ENCODE measurements at places on chromosomes 3 and 15. TPM values are rescaled to one million over a fixed set of nuclear protein-coding genes. Genes with fewer than 3 reads are reported as not detected.

LPP gene
- 220 TPM for total RNA-seq

- no peak for DNase-seq
- H3K36me3 ChIP-seq = no peaks in the 10 kb centered on the region
- no peak overlapping the region for H3K27ac ChIP-seq
- no peak overlapping the region for H3K4me3 ChIP-seq
Observed at GRCh38 chr15:33326908-33327307, 16.1 kb downstream of the RYR3 start.

DNA sequence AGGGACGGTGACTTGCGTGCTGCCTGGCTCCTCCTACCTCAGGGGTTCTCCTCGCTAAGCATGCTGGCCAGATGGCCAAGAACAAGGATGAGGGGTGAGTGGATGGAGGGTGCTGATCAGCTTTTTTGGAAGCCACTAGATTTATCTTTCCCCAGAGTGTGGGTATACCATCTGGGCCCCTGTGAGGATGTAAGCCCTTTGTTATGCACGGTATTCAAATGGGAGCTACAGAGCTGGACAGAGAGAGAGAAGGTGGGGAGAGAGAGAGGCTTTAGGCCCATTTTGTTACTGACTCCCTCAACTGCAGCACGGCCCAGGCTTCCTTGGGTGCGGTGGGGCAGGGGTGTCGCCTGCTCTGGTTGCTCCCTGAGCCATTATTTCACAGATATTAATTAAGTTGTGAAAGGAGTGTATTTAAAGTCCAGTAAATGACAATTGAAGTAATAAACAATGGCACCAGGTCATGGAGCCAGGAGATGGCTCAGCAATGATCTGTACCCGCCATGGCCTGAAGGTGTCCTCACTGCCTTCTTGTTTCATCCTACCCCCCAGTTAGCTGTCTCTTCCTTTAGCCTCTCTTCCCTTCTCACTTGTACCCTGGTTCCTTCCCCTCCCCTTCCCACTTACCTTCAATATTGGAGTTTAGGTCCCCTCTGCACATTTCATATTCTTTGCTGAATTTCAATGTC lies 158.0 kb downstream of the CLSTN2 start:
- peak; percentile 61 for DNase-seq
- no peak overlapping the region for H3K27ac ChIP-seq
- no peaks in the 10 kb centered on the region for H3K36me3 ChIP-seq
- H3K4me1 ChIP-seq = no peaks in the 10 kb centered on the region

DNA sequence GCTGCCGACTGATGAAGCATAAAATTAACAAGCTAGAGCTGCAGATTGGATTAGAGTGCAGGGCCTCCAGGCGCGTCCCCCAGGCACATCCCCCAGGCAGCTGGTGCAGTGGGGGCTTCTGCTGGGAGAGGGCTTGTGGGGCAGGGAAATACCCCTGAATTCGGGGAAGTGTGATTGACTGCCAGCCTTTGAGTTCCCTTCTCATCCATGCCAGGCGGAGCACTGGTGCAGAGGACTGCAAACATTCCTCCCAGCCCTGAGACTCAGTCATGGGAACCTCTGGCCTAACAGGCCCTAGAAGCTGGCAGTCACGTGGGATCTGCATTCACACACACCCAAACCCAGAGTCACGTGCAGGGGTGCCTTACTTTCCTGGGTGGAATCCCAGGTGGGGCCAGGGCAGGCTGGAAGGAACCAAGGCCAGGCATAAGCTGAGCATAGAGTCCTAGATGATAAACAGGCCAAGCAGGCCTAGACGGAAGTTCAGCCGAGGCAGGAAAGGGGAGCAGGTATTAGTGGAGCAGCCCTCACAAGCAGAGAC lies 46.2 kb upstream of the SEC22A start:
- peaks cover 89% of the 10 kb centered on the region for H3K36me3 ChIP-seq
- no peaks in the 10 kb centered on the region for H3K27me3 ChIP-seq
- H3K4me3 ChIP-seq = no peak overlapping the region
- H3K27ac ChIP-seq = no peak overlapping the region

GRCh38 chr3:79957066-79957465 lies 189.3 kb upstream of the ROBO1 start:
- H3K27ac ChIP-seq = no peak overlapping the region
- DNase-seq = no peak
- H3K36me3 ChIP-seq = no peaks in the 10 kb centered on the region
- H3K4me3 ChIP-seq = no peak overlapping the region

MORF4L1 gene
- 262 TPM for total RNA-seq

DNA sequence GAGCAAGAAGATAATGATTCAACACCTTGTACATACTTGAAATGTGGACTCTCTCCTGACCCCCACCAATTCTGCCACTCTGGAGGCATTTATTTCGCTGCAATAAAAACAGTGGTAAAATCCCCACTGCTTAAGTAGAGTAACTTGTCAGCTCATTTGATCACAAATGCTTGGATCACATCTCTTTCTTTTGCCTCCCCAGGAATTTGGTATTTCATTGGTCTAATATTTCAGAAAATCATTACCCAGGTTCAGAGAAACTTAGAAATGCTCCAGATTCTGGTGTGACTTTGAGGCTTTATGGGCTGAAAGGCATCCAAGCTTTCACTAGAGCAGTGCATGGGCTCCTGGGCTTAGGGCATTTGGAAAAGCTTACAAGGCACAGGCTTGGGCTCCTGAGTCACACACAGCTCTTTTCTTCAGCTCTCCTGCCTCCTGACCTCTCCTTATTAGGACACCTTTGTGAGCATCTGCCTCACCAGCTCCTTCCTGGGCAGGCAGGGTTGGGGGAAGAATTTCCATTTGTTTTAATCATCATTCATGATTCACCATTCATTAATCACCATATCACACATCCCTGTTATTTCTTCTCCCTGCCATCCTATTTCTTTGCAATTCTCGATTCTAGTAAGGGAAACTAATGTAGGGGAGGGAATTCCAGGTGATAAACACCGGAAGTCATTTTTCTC lies 22.5 kb downstream of the CDCP1 start:
- no peak for DNase-seq
- no peak overlapping the region for H3K27ac ChIP-seq
- no peaks in the 10 kb centered on the region for H3K36me3 ChIP-seq
- no peak overlapping the region for H3K4me3 ChIP-seq
- H3K4me1 ChIP-seq = peaks cover 5% of the 10 kb centered on the region

- H3K4me1 ChIP-seq = peaks cover 3% of the 10 kb centered on the region
- H3K27me3 ChIP-seq = no peaks in the 10 kb centered on the region
Observed at GRCh38 chr3:149134575-149134974, 5.1 kb downstream of the HPS3 start.

TOMM70 gene
- total RNA-seq = 28.0 TPM

- no peak overlapping the region for H3K4me3 ChIP-seq
- no peaks in the 10 kb centered on the region for H3K4me1 ChIP-seq
- no peak for DNase-seq
- no peaks in the 10 kb centered on the region for H3K36me3 ChIP-seq
Observed at GRCh38 chr15:99963096-99963825, 230.0 kb upstream of the LYSMD4 start.

SNRPN gene
- 67.4 TPM for total RNA-seq

GPR27 gene
- 3.0 TPM for total RNA-seq

Measured in left lung (tissue), 14 donors.